Glomerular endothelial cell (primary cell): ENCODE measurements at places on chromosomes 5 and 9. TPM values are rescaled to one million over a fixed set of nuclear protein-coding genes. Genes with fewer than 3 reads are reported as not detected.

Gene ELOVL7
- total RNA-seq: 0.73 TPM in 1 of 2 replicates, not detected in the other

Gene PSMB7
- 264 and 308 TPM in 2 replicates for total RNA-seq

Gene C9orf153
- not detected in 2 replicates for total RNA-seq

Gene CDKN2AIPNL
- 24.5 and 25.7 TPM in 2 replicates for total RNA-seq

Gene ZNF622
- total RNA-seq: 24.4 and 28.2 TPM in 2 replicates

- no peak for DNase-seq
Measured at GRCh38 chr5:125321654-125322053, 575.2 kb upstream of the ZNF608 start.

- no peak for DNase-seq
Measured at GRCh38 chr9:121073038-121073437, 1.7 kb upstream of the CNTRL start.

- DNase-seq: no peak
Measured at GRCh38 chr5:39998518-39998917, 573.7 kb upstream of the DAB2 start.

- DNase-seq: no peak
Measured at GRCh38 chr5:167790462-167791260, 500.8 kb upstream of the WWC1 start.

GRCh38 chr9:94086486-94087345 lies 2.5 kb downstream of the PTPDC1 start:
- DNase-seq: no peak

- DNase-seq: no peak
Measured at GRCh38 chr5:172481011-172481800, 26.9 kb upstream of the SH3PXD2B start.

DNA sequence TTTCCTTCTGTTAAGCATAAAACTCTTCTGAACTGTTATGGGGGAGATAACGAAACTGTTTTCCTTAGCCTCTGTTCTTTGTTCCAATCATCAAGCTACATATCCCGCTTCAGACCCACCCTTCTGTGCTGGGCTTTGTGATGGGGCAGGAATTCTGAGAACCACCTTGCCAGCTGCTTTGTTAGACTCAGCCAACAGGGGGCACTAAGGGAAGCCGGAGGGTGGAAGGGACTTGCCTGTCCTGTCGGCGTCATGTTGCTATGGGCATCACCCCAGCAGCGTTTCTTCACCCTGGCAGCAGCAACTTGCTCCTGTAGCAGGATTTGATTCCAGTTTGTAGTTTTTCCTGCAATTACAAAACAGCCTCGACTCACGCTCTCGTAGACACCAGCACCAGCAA lies 169.1 kb downstream of the CAAP1 start:
- no peak for DNase-seq

DNA sequence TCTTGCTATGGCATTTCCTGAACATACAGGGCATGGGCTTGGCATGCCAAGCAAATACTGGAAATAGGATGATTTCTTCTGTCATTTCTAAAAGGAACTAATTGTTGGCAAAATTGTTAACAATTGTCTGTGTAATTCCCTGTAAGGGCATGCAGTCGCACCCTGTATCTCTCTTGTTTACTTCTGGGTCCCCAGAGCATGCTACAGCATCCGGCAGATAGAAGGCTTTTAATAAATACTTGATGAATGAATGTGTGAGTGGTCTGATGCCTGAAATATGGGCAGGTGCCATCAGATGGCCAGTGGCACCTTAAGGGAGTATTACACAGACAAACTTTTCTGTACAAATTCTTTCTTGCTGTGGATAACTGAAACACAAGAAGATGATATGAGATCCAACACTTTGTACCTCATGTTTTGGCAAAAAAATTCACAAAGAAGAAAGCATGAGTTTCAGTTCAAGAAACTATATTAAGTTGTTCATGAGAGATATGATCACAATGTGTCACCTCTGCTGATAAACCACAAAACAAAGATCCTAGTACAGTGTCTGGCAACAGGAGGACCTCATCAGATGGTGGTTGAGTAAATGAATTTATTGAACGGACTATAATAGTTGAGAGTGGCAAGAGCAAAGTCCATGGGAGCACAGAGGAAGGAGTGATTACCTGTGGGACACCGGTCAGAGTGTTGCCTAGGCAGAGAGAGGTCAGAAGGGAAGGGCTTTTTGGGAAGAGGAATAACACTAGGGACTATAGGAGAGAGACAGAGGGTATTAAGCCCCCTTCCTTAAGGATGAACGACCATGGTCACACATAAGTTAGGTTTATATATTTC lies 194.2 kb downstream of the ATP10B start:
- DNase-seq: no peak

DNA sequence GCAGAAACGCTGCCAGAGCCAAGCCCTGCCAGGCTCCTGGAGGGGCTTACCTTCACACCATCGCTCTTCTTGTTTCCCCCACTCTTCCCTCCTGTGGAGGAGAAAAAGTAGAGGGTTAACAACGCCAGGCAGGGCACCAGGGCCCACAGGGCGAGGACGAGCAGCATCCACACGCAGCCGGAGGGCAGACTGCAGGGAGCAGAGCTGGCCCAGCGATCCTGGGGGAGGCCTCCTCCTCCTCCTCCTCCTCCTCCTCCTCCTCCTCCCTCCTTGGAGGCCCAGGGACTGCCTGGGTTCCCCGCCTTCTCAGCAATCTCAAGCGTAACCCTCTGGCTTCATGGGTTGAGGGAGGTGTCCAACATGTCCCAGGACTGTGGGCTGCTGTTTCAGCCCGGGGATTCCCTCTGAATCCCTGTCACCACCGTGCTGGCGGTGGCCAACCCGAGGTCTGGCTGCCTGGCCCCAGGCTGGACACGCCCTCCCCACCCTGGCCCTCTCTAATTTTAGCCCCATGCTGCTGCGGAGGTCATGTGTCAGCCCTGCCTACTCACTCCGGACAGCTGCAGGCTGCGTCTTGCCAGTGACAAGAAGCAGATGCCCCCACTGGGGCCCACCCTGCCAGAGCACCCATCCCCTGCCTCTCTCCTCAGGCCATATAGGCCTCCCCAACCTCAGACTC lies 44.3 kb downstream of the CAMK2A start:
- no peak for DNase-seq

GRCh38 chr9:89986190-89986589 lies 381.4 kb downstream of the GADD45G start:
- DNase-seq: no peak

DNA sequence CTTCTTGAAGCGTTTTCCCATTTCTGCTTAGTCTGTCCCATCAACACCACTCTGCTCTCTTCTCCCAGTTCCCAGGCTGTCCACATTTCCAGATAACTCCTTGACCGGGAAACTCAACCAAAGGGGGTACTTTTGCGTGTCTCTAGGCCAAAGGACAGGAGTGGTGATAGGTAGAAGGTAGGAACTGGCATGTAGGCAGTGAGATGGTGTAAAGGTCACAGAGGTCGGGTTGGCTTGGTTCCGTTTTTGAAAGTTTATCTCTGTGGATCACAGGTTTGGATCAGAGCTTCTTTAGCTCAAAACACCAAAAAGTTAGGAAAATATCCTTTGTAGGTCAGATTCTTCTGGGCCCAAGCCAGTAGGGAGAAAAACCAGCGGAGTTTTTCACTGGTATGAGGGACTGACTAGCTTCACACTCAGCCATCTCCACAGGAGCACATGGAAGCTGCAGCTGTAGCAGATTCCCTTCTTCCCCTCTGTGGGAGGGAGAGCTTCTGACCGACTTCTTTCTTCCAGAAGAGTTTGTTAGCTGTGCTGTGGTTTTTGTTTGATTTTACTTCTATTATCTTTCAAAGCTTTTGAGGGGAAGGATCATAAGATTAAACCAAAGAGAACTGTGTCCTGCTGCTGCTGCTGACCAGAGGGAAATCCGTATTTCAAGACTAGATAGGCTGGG lies 98.4 kb upstream of the DMRT1 start:
- DNase-seq: no peak

GRCh38 chr5:168332042-168332441 lies 40.6 kb downstream of the WWC1 start:
- no peak for DNase-seq

GRCh38 chr9:111429175-111429574 lies 55.0 kb downstream of the ECPAS start:
- no peak for DNase-seq

DNA sequence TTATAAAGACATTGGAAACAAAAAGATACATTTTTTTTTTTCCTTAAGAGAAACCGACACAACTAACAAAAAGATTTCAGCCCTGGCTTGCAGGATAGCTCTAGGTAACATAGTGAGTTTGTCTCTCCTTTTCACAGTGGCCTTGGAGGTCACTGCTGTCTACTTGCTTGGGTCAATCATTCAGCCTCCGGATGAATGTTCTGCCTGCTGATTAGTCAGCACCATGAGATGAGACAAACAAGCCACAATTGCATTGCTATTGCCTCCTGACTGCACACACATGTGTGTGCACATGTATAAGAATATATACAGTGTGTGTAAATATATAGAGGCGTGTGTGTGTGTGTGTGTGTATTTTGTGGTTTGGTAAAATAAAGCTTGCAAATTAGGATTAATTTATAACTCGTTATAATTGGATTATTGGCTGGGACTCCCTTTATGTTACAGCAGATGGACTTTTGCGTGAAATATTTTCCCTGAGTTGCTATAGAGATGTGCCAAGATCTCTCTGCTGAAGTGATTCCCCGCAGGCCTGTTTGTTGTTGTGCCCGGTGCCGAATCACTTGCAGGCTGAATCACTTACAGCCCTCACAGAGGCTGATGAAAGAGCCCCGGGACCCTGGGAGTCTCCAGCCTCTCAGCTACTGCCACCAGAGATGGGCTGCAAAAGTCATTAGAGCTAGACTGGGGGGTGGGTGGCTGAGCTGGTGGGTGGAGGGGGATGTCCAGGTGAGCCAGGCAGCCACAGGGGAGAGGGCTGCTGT lies 161.2 kb downstream of the FGF18 start:
- DNase-seq: no peak

DNA sequence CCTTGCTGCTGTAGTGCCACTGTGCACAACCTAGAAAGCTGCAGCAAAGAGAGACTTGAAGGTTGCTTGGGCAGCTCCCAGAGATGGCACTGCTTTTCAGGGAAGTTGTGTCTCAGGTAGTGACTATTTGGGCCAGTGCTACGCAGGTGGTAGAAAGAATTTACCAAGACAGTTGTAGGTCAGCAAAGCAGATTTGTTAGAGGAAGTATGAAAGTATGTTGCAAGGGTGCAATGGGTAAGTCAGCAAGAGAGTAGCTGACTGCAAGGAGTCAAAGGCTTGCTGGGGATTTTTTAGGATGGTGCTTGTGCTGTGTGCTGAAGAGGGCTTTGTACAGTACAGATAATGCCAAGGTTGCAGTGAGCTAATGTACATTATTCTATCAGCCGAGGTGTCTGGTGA lies 33.5 kb upstream of the SPARC start:
- DNase-seq: no peak

DNA sequence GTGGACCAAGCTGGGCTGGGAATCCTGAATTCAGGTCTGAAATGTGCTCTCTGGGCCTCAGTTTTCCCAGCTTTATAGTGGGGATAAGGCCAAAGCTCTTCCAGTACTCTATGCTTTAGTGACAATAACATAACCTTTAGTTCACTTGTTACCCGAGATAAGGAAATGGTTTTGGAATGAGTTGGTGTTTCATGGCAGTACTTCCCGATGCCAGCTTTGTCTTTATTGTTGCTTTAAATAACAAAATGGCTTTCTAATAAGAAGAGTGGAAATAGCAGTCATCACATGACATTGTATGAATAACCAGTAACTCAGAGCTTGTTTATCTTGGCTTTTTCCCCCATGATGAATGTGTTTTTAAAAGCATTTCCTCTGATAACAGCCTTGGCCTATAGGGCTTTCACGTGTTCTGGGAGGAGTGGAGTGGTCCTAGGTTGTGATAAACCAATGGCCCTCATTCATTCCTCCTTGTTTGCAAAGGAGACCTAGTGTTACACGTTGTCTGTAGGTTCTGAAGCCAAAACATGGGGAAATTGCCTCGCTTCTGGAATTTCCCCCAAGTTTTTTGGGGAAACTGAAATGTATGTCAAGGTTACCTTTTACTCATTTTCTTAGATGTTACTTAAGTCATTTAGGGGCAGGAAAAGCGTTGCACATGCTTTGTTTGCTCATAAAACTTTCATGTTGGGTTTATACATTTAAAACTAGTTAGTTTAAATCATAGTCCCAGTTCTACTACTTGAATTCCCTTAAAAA lies 53.7 kb downstream of the ZNF618 start:
- DNase-seq: peak; percentile 98

GRCh38 chr9:77597057-77597456 lies 51.1 kb downstream of the GNA14 start:
- no peak for DNase-seq

DNA sequence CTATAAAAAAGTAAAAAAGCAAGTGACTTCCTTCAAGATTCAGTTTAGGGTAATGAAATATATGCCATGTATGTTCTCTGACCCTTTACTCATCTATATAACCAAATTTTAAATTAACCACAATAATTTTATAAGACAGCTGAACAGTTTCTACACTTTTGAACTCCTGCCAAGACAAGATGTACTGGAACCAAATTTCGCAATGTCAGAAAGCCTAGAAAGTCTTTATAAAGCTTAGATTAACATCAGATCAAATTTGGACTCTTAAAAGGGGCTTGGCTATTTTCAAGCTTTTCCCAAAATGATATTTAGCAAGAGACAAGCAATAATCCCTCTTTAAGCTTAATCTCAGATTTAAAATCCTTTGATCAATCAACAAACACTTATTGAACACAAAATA lies 362.6 kb downstream of the PTPRD start:
- no peak for DNase-seq

DNA sequence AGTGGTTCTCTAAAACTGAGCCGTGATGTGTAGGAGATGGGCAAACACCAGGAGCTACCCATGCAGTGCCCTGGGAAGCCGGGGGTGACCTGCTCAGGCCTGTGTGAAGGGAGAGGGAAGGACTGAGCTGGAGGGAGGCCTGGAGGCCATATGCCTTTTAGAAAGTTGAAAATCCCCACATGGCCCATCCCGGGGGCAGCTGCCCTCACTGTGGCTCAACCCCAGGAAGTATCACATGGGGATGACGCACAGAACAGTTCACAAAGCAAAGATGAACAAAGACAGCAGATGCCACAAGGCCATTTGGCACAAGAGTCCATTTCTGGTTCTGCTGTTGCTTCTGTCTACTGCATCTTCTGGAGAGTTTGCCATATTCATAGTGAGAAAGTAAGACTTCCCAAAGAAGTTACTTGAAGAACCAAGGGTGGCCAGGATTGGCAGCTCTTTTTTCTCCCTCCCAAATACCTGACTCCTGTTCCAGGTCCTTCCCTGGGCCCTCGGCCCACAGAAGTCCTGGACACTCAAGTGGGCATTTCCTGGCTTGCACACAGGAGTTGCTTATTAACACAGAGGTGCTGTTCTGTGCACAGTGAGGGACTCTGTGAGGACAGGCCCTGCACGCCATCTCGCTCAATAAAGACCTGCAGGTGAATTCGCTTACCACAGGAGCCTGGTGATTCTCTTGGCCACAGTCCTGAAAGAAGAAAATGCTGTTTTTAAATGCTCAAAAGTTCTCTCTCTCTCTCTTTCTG lies 25.1 kb downstream of the ACSL6 start:
- DNase-seq: no peak
